Tibial artery (tissue), 4 donors: ENCODE measurements at places on chromosomes 6 and 20.
A peak's percentile ranks its signal among the peaks of the same experiment; 100 is the strongest.

DNA sequence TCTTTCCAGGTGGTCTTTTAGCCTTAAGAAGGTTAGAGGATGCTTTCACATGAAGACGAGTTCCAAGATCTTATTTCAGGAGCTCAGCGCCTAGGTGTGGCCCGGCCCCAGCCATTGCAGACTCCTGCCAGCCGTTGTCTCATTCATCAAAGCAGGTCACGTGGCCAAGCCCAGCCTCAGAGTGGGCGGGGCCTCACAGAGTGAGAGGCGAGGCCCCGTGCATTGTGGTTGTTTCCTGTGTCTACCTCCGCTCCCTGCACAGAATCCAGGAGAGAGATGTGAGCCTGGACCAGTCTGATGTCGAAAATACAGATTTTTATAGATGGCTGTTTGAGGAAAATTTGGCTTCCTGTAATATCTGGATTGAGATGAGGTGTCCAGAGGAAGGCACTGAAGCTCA is 49.2 kb upstream of the CST5 start:
- H3K36me3 ChIP-seq: no peaks in the 10 kb centered on the region
- no peak overlapping the region for H3K4me3 ChIP-seq
- no peaks in the 10 kb centered on the region for H3K27me3 ChIP-seq
- H3K4me1 ChIP-seq: no peaks in the 10 kb centered on the region
- H3K27ac ChIP-seq: no peak overlapping the region
- no peak for DNase-seq

DNA sequence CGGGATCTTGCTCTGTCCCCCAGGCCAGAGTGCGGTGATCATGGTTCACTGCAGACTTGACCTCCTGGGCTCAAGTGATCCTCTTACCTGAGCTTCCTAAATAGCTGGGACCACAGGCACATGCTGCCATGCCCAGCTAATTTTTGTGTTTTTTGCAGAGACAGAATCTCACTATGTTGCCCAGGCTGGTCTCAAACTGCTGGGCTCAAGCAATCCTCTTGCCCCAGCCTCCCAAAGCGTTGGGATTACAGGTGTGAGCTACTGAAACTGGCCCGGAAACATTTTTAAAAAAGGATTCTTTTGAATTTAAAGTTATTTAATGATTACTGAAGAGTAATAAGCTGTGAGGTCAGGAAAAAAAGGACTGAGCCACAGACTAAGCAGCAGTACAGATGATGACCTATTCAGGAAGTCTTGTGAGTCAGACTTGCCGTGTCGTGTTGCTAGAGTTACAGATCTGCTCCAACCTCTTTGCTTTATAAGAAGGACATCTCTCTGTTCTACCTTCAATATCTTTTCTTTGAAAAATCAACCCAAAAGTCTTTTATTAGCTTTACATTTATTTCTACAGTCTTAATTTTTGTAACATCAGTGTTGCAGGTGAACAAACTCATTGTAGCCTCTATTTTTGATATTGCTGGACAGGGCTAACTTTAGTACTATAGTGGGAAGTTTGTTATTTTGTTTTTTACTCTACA is 108.7 kb downstream of the NCOA3 start:
- no peak overlapping the region for H3K4me3 ChIP-seq
- peak; percentile 74 for DNase-seq
- H3K4me1 ChIP-seq: no peaks in the 10 kb centered on the region
- H3K27ac ChIP-seq: no peak overlapping the region
- no peaks in the 10 kb centered on the region for H3K27me3 ChIP-seq
- H3K36me3 ChIP-seq: no peaks in the 10 kb centered on the region

DNA sequence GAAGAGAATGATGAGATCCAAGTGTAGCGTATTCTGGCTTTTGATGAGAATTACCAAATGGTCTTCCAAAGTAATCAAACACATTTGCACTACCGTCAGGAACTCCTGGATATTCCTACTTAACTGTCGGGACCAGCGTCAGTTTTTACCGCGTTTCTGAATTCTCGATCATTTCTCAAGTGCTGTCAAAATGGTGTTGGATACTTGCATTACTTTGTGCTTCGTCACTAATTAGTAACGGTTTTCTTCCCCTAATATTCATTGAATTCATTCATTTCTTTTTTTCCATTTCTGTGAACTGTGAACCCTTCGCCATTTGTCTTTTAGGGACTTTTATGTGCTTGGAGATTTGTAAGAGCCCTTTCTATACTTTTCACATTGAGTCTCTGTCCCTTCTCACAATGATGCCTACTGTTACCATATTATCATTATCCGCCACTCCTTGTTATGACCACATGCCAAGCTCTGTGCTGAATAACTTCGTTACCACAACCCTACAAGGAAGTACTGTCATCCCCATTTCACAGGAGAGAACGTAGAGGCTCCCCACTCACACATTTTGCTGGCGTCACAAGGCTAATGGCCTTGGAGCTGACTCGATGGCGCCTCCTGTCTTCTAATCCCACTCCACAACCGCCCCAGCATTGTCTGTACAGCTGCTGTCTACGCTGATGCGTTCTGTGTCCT is 74.2 kb upstream of the QKI start:
- no peak overlapping the region for H3K27ac ChIP-seq
- H3K4me3 ChIP-seq: no peak overlapping the region

DNA sequence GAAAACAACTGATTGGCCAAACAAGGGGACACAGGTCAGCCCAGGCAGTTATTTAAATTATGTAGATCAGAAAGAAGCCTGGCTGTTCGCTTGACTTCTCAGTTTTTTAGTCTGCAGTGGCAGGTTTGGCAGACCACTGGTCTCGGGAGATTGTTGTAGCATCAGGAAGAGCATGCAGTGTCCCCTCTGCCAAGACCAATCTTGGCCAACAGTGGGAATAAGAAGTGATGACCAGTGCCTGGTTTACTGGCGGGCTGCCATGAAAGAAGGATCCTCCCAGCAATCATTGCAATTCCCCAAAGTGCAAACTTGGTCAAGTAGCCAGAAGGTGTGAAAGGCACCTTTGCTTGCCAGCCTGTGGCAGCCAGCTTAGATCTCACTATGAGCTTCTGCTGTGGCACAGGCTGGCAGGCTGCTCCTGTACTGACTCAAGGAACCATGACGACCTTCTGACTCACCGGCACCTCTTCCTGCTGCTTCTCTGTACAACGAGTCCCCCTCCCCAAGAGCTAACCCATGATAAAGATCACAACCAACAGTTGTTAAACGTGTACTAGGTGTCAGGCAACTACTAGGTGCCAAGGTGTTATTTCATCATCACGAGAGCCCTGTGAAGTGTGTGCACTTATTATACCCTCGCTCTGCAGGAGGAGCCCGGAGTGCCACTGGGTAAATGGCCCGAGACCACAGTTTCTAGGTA is 76.8 kb upstream of the DUSP22 start:
- H3K4me3 ChIP-seq: no peak overlapping the region
- no peaks in the 10 kb centered on the region for H3K27me3 ChIP-seq
- H3K4me1 ChIP-seq: no peaks in the 10 kb centered on the region
- DNase-seq: no peak
- H3K36me3 ChIP-seq: no peaks in the 10 kb centered on the region

GRCh38 chr6:161850562-161850961 is 576.7 kb upstream of the AGPAT4 start:
- H3K27me3 ChIP-seq: no peaks in the 10 kb centered on the region
- no peak overlapping the region for H3K27ac ChIP-seq
- H3K4me3 ChIP-seq: no peak overlapping the region
- no peaks in the 10 kb centered on the region for H3K4me1 ChIP-seq
- no peak for DNase-seq
- H3K36me3 ChIP-seq: no peaks in the 10 kb centered on the region

DNA sequence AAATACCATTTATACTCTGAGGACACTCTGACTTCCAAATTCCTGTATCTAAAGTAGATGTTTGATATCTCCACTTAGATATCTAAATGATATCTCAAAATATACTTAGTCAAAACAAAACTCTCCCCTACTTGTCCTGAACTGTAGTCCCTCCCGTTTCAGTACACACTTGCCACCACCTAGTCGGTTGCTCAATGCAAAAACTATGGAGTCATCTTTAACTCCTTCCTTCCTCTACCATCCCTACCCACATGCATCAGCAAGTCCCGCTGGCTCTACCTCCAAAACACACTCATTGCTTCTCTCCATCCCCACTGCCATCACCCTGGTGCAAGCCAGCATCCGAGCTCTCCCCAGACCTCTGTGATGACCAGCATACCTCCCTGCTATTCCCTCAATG is 13.2 kb downstream of the STX7 start:
- H3K4me3 ChIP-seq: no peak overlapping the region
- no peak for DNase-seq

- no peaks in the 10 kb centered on the region for H3K4me1 ChIP-seq
- H3K36me3 ChIP-seq: no peaks in the 10 kb centered on the region
- H3K4me3 ChIP-seq: no peak overlapping the region
- DNase-seq: no peak
These were observed 86.6 kb downstream of the CD40 start for GRCh38 chr20:46204594-46205186.

- H3K27me3 ChIP-seq: no peaks in the 10 kb centered on the region
- H3K4me3 ChIP-seq: no peak overlapping the region
- no peak for DNase-seq
- H3K4me1 ChIP-seq: no peaks in the 10 kb centered on the region
These were observed 197.4 kb downstream of the ESR1 start for GRCh38 chr6:152004896-152005295.

DNA sequence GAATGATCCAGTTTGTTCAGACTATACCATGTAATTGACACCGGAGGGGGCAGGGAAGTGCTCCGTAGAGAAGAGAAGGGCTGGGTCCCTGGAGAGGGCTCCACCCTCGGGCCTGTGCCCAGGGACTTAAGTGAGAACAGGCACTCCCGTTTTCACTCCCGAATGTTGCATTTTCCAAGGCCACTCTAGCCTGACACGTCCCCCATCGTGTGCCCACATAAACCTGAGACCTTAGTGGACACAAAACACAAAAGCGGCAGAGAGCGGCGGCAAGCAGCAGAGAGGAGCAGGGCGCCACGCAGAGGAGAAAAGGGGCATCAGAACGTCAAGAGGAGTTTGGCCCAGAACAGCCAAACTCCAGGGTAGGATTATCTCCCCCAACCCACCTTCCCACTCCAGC is 1405.1 kb downstream of the GRIK2 start:
- H3K4me1 ChIP-seq: no peaks in the 10 kb centered on the region
- H3K27ac ChIP-seq: no peak overlapping the region
- no peak overlapping the region for H3K4me3 ChIP-seq
- no peak for DNase-seq
- no peaks in the 10 kb centered on the region for H3K27me3 ChIP-seq
